ENCODE measurements at places on chromosomes 11 and 22.

DNA sequence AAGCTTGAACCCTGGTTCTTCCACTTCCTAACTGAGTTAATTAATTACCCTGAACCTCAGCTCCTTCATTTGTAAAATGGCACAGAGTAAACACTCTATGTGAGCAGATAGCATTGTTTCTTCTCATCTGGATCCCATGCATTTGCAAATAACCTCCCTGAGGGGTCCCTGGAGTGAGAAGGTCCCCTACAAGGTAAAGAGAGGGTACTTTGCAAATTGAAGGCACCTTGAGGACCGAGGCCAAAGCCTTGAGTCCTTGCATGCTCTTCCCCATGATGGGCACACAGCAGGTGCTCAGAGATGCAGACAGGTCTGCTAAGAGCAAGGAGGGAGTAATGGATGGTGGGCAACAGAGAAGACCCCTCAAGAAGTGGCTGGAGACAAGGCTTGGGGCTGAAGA is 33.2 kb downstream of the OTOG start:
- no peak for DNase-seq

GRCh38 chr11:10452211-10452767 is 2.8 kb upstream of the AMPD3 start:
- no peak for DNase-seq

GRCh38 chr11:111671383-111671782 is 69.1 kb downstream of the SIK2 start:
- DNase-seq, result no peak

GRCh38 chr11:92762121-92762540 is 207.3 kb upstream of the MTNR1B start:
- no peak for DNase-seq

DNA sequence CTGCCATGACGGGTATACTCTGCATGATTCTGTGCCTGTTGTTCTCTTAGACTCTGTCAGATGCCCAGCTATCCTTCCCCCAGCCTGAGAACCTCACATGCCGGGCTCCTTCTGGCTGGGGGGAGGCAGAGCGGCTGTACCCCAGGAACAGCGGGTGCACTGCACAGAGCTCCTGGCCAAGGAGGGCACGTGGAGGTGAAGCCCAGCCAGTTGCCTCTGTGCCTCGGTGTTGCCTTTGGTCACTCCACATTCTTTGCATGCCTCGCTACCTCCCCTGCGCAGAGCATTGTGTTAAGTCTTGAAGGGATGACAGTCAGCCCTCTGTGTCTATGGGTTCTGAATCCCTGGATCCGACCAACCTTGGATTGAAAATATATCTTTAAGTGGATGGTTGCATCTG is 77.7 kb downstream of the FEZ1 start:
- DNase-seq, result no peak

- DNase-seq, result no peak
These were observed 96.1 kb upstream of the CD82 start for GRCh38 chr11:44469412-44469811.

DNA sequence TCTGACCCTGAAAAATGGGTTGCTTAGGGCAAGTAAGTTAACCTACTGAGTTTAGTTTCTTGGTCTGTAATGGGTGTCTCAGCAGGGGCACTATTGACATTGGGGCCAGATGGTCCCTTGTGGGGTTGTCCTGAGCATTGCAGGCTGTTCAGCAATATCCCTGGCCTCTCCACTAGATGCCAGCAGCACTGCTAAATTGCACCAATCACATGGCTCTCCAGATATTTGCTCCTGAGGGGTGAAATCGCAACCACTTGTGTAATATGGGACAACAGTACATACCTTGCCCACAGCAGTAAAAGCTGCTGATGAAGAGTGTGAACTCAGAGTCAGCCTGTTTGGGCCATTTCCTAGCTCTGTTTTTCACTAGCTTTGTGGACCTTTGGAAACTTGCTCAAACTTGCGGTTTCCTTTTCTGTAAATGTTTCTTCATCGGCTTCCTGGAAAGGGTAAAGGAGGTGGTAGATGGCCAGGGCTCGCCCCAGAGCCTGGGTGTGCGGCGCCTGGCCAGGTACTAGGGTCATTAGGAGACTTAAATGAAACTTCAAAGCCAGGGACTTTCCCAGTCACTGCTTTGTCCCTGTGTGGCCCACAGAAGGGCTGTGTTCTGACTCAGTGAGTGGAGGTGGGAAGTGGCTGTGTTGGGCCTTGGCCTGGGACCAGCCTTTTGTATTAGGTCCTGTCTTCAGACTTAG is 13.0 kb downstream of the NCF4 start:
- DNase-seq, result no peak

- no peak for DNase-seq
These were observed 2373.1 kb upstream of the RAG2 start for GRCh38 chr11:38971141-38971540.

DNA sequence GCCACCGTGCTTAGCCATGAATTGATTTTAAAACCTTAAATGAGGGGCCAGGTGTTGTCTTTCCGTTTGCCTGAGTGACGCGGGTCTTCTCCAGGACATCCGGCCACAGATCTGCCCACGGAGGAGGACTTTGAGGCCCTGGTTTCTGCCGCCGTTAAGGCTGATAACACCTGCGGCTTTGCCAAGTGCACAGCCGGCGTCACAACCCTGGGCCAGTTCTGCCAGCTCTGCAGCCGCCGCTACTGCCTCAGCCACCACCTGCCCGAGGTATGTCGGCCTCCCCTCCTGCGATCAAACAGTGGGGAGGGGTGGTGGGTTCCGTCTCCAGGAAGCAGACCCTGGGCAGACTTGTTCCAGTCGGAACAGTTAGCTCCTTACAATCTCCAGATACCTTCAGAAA is 34.4 kb downstream of the IGHMBP2 start:
- no peak for DNase-seq

GRCh38 chr11:101668236-101668635 is 84.4 kb upstream of the TRPC6 start:
- DNase-seq, result no peak

- no peak for DNase-seq
These were observed 245.9 kb downstream of the MIAT start for GRCh38 chr22:26903030-26903856.

DNA sequence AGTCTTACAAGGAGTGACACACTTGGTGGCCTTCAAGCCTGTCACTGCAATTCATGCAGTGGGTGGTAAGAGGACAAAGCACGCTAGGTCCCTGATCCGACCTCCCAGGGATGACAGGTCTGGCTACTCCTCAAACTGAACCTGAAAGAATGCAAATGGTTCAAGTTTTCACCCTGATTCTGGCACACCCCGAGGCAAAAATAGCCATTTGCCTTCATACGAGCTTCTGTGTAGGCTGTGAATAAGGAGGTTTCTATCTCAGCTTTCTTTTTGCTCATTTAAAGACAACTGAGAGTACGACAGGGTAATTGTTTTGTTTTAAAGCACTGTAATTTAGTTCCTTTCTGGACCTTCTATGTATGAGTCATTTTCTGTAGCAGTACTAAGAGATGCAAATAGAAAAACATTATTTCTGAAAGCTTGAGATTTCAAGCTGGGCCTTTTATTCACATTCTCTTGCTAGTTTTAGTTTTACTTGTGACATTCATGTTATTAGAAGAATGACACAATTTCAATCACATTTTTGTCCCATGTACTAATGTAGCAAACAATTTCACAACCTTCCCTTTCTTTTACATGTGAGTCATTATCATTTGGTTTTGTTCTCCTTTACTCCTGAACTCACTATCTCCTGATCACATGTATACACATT is 56.6 kb upstream of the FDX1 start:
- no peak for DNase-seq

DNA sequence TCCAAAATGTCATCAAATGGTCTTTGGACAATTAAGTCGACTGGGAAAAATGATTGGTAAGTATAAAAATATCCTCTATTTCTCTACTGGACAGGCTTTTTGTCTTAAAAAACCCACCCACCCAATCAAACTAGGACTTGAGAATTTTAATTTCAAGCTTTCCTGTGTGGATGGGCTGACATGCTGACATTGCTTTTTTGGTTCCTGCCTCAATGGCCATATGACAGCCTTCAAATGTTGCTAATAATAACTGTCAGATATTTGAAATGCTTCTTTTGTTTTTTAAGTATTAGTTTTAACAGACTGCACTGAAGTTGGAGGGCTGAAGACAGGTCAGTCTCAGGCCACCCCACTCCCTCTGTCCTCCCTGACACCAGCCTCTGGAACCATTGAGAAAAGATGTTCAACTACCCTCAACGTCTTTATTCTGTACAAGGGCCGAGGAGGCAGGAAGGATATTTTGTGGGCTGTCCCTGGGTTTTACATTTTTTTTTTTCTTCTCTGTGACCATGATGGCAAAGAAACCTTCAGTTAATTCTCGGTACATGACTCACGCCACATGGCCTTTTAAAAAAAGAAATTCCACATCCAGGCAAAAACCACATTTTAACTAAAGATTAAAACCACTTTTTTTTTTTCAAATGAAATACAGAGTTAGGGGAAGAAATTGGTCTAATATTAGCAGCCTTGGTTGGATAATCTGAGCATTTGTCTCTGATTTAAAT is 130.4 kb downstream of the SLC1A2 start:
- DNase-seq, result no peak

- no peak for DNase-seq
These were observed 1116.0 kb downstream of the BRD1 start for GRCh38 chr22:48711669-48712068.

DNA sequence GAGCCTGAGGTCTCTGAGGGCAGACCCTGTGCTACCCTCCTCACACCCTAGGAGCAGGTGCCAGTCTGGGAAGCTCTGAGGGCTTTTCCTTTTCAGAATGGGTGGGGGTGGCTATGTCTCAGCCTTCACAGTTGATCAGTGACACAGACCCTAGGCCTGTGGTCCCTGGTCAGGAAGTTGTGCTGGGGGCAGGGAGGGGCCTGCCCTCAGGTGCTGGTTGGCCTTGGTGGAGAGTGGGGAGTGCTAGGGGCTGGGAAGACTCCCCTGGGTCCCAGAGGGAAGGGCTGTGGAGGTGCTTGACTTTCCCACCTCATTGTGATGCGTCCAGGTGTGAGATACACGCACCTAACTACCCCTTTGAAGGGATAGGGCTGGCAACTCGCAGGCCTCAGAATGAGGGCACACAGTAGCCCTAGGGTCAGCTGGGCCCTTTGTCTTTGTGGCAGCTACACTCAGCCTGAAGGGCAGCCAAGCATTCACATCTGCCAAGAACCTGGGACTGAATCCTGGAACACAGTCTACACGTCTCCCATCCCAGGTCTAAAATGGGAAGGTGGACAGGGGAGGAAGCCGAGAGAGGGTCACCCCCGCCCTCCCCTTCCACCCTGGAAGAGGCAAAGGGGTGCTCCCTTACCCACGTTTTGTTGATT is 31.2 kb upstream of the ATXN10 start:
- no peak for DNase-seq

DNA sequence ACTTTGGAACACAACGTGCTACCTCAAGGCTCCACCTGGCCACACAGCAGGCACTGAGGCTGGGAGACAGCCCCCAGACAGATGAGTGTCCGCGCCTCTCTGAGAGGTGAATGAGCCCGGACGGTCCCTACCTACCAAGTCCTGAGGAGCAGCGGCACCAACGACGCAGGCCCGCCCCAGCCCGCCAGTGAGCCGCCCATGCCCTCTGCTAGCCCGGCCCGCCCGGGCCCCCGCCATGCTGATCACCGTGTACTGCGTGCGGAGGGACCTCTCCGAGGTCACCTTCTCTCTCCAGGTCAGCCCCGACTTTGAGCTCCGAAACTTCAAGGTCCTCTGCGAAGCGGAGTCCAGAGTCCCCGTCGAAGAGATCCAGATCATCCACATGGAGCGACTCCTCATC is at the start of gene DDI1:
Gene DDI1 (plus strand): TSS at position 53 of the 400 bp plus-strand sequence. CDS start 183 bp downstream, at position 236.
- DNase-seq, result no peak

DNA sequence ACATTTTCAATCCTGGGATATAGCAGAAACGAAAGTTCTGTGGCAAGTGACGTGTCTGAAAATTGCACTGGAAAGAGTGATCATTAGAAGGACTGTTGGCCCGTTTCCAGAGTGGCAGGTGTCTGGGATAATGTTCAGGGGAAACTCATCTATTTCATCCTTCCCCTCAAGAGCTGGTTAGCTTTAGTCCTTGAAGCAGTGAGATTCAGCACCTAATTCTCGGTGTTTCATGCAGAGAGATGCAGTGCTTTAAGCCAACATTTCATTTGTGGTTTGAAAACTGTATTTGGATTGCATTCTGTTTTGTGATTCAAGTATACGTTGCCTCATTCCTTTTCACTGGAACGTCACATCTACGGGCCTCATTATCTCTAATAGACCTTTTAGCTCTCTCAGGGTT is 205.0 kb upstream of the RAG2 start:
- no peak for DNase-seq

- peak; percentile 62 for DNase-seq
These were observed 35.4 kb upstream of the AMOTL1 start for GRCh38 chr11:94732617-94733281.

- DNase-seq, result peak; percentile 24
These were observed 12.6 kb upstream of the UPB1 start for GRCh38 chr22:24482575-24482974.

GRCh38 chr22:27726331-27726685 is 75.2 kb downstream of the MN1 start:
- DNase-seq, result no peak

GRCh38 chr11:95412074-95412473 is 181.1 kb upstream of the SESN3 start:
- DNase-seq, result no peak

DNA sequence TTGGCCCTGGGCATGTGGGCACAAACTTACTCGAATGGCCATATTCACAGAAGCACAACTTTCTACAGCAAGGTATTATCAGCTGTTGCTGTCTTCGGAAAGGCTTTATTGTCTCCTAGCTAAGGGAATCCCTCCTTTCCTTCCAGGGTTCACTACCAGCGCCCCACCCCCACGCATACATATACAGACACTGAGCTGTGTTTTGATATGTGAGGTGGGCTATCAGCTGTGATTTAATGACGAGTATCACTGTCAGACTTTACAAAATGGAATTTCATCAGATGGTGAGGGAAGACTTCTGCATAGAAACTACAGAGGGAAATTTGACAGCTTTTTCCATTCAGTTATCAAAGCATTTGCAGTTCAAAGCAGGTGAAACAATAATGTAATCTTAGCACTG is 730.2 kb downstream of the NTM start:
- DNase-seq, result no peak

- no peak for DNase-seq
These were observed 16.4 kb upstream of the MFNG start for GRCh38 chr22:37502342-37503182.

- DNase-seq, result no peak
These were observed 32.6 kb downstream of the ZNRF3 start for GRCh38 chr22:28915969-28916368.

GRCh38 chr11:76880314-76880713 is 19.6 kb downstream of the ACER3 start:
- no peak for DNase-seq

- no peak for DNase-seq
These were observed 132.1 kb upstream of the DDI1 start for GRCh38 chr11:103904324-103904667.

- no peak for DNase-seq
These were observed 48.6 kb downstream of the ELFN2 start for GRCh38 chr22:37378642-37379058.

Measured in NCI-H146 (cell line).